ENCODE measurements at places on chromosomes 4 and X. TPM values are rescaled to one million over a fixed set of nuclear protein-coding genes. Genes with fewer than 3 reads are reported as not detected.

- H3K4me3 ChIP-seq = no peak overlapping the region
- H3K27me3 ChIP-seq = no peaks in the 10 kb centered on the region
- DNase-seq = no peak
- H3K4me1 ChIP-seq = peaks cover 5% of the 10 kb centered on the region
These were observed 152.3 kb downstream of the CBR4 start for GRCh38 chr4:168857546-168858314.

The NPY2R gene
- not detected for polyA plus RNA-seq

The TLR10 gene
- polyA plus RNA-seq = 162 TPM

GRCh38 chr4:13983189-13983790 lies 355.8 kb upstream of the BOD1L1 start:
- H3K4me3 ChIP-seq = no peak overlapping the region
- no peaks in the 10 kb centered on the region for H3K36me3 ChIP-seq
- peaks cover 9% of the 10 kb centered on the region for H3K27me3 ChIP-seq
- peaks cover 11% of the 10 kb centered on the region for H3K4me1 ChIP-seq
- no peak overlapping the region for H3K27ac ChIP-seq

The CCNB3 gene
- not detected for polyA plus RNA-seq

- H3K27me3 ChIP-seq = no peaks in the 10 kb centered on the region
- no peak overlapping the region for H3K27ac ChIP-seq
- H3K4me1 ChIP-seq = peaks cover 19% of the 10 kb centered on the region
- DNase-seq = no peak
- no peak overlapping the region for H3K4me3 ChIP-seq
These were observed 140.6 kb upstream of the BANK1 start for GRCh38 chr4:101649790-101650515.

- H3K4me1 ChIP-seq = peaks cover 11% of the 10 kb centered on the region
- no peak overlapping the region for H3K27ac ChIP-seq
- H3K27me3 ChIP-seq = peaks cover 4% of the 10 kb centered on the region
- H3K36me3 ChIP-seq = no peaks in the 10 kb centered on the region
These were observed 131.5 kb downstream of the HS3ST1 start for GRCh38 chr4:11297201-11297600.

The GBA3 gene
- polyA plus RNA-seq = 0.17 TPM

- no peak overlapping the region for H3K27ac ChIP-seq
- H3K27me3 ChIP-seq = no peaks in the 10 kb centered on the region
- no peak for DNase-seq
These were observed 278.0 kb upstream of the BOD1L1 start for GRCh38 chr4:13905543-13905942.

- H3K27me3 ChIP-seq = peaks cover 54% of the 10 kb centered on the region
- H3K27ac ChIP-seq = peak overlapping the region; percentile 23
- peak overlapping the region; percentile 87 for H3K4me3 ChIP-seq
- H3K4me1 ChIP-seq = peaks cover 8% of the 10 kb centered on the region
- no peaks in the 10 kb centered on the region for H3K36me3 ChIP-seq
These were observed 150.9 kb downstream of the SHROOM3 start for GRCh38 chr4:76585897-76586360.

DNA sequence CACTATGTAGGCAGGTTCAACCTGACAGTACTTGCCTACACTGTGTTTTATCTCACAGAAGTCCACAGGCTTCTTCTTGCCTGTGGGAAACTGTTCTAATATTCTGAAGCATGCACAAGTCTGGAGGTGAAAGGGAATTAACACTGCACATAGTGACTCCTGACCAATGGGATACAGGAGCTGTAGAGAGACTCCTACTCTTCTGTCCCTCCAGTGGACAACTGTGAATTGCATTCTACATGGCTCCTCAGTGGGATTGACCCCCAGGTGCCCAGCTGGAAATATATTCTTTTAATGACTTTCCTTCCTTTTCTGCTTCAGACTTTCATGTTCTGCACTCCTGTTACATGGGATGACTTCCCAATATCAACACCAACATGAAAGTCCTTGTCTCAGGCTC lies 8.2 kb upstream of the YIPF6 start:
- H3K27ac ChIP-seq = no peak overlapping the region
- H3K4me3 ChIP-seq = no peak overlapping the region
- peaks cover 11% of the 10 kb centered on the region for H3K27me3 ChIP-seq
- H3K36me3 ChIP-seq = no peaks in the 10 kb centered on the region
- DNase-seq = no peak
- H3K4me1 ChIP-seq = no peaks in the 10 kb centered on the region

DNA sequence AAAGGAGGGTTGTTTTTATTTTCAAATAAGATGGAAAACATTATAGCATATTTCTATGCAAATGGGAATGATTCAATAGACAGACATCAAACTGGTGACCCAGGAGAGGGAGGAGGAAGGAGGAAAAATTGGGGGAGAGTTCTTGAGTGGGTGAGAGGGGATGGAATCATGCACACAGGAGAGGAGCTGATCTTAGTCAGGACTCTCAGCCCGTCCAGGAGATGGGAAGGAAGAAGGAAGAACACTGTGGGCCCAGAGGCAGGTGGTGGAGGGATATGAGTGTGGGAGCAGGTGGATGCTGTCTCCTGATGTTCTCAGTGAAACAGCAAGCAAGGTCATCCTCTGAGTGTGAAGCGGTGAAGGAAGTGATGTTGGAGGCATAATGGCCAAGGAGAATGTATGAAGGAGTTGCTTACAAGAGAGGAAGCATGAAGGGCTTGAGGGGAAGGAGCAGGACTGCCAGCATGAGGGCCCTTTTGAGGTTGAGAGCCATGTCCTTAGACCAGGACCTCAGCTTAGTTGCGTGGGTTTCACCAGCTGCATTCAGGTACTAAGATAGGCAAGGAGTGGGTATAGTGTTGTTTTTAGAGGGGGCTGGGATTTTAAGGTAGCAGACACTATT lies 161.7 kb upstream of the NAP1L5 start:
- peaks cover 13% of the 10 kb centered on the region for H3K4me1 ChIP-seq
- DNase-seq = no peak
- H3K36me3 ChIP-seq = no peaks in the 10 kb centered on the region
- no peak overlapping the region for H3K4me3 ChIP-seq
- no peaks in the 10 kb centered on the region for H3K27me3 ChIP-seq

The GAGE13 gene
- polyA plus RNA-seq = not detected

The WNK3 gene
- 0.34 TPM for polyA plus RNA-seq

DNA sequence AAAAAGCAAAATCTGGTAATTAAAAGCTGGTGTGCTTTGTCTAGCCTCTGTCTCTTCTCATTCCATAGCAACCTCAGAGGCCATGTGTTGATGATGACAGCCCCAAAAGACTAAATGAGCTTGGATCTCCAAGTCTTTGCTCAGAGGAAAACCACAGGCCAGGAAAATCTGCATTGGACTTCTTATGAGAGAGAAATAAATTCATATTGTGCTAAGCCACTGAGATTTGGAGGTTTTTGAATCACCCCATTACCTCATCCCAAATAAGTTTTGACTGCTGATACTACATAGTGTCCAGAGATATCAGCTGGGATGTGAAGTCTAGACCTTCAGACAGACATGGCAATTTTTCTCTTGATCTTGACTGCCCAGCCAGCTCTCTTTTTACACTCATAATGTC lies 178.6 kb upstream of the DIPK2B start:
- H3K27me3 ChIP-seq = peaks cover 6% of the 10 kb centered on the region
- H3K27ac ChIP-seq = no peak overlapping the region
- H3K4me1 ChIP-seq = no peaks in the 10 kb centered on the region
- no peak for DNase-seq
- H3K4me3 ChIP-seq = no peak overlapping the region
- no peaks in the 10 kb centered on the region for H3K36me3 ChIP-seq

The SLC26A1 gene
- polyA plus RNA-seq = 0.22 TPM

DNA sequence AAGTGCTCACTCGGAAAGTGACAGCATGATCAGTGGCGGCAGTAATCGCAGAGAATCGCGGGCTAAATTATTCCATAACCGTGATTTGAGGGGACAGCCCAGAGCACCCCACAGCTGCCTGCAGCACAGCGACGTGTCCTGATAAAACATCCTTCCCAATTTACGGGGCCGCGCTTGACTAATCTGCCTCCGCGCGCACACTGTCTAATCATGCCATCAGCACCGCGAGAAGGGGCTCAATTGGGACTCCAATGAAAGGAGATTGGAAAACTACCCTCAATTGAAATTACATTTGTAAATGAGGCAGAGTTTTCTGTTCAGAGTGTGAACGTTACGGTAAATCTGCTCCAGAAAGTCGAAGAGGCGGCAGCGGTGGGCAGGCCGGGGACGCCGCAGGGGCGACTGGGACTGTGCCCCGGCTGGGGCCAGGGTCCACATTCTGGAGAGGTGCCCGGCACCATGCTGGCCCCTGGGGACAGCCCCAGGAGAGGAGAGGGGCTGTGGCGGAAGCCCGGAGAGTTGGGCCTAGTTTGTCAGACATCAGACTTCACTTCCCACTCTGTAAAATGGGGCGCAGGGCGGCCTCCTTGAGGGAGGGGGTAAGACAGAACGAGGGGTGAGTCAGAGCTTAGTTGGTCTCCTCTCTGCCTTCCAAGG lies 107.7 kb downstream of the FAM53A start:
- no peaks in the 10 kb centered on the region for H3K27me3 ChIP-seq
- peaks cover 6% of the 10 kb centered on the region for H3K4me1 ChIP-seq
- H3K36me3 ChIP-seq = no peaks in the 10 kb centered on the region
- H3K27ac ChIP-seq = no peak overlapping the region

DNA sequence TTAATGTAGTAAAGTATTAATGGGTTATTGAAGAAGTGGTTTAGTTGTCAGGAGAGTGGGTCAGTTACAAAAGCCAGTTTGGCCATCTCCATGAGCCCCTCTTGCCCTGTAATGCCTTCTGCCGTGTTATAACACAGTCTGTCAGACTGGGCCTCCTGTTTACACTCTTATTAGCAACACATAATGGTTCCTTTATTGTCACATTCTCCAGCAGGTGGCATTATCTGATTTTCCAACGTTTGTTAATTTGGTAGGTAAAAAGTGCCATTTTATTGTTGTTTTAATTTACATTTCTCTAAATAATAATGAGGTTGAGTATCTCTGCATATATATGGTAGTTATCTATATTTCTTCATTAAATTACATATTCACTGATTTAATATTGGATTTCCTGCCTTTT lies 560.8 kb downstream of the FGF13 start:
- DNase-seq = no peak
- no peak overlapping the region for H3K4me3 ChIP-seq
- no peaks in the 10 kb centered on the region for H3K36me3 ChIP-seq
- no peak overlapping the region for H3K27ac ChIP-seq

GRCh38 chr4:4227510-4228355 lies 1.0 kb upstream of the OTOP1 start:
- no peak overlapping the region for H3K4me3 ChIP-seq
- no peak overlapping the region for H3K27ac ChIP-seq
- H3K4me1 ChIP-seq = peaks cover 7% of the 10 kb centered on the region
- peaks cover 37% of the 10 kb centered on the region for H3K27me3 ChIP-seq
- peaks cover 28% of the 10 kb centered on the region for H3K36me3 ChIP-seq

DNA sequence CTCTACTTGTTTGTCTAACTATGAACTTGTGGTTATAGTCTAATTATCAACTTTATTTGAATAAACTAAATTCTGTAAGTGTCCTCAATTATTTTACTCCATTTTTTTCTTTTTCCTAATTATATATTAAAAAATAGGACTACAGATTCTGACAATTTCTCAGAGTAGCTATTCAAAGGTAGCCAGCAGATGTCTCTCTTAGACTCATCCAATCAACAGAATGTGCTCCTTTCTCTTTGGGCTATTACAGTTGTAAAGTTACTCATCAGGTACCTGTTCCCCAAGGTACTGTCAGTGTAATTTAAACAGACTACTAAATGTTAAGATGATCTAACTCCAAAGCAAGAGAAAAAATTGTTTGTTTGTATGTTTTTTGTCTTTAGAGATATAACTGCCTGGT lies 248.6 kb downstream of the PCDH18 start:
- no peaks in the 10 kb centered on the region for H3K4me1 ChIP-seq
- no peaks in the 10 kb centered on the region for H3K27me3 ChIP-seq
- no peak overlapping the region for H3K27ac ChIP-seq
- no peak for DNase-seq
- no peaks in the 10 kb centered on the region for H3K36me3 ChIP-seq

- no peak overlapping the region for H3K4me3 ChIP-seq
- no peaks in the 10 kb centered on the region for H3K4me1 ChIP-seq
- H3K36me3 ChIP-seq = peaks cover 20% of the 10 kb centered on the region
- no peaks in the 10 kb centered on the region for H3K27me3 ChIP-seq
- no peak overlapping the region for H3K27ac ChIP-seq
- DNase-seq = no peak
These were observed 214.0 kb upstream of the NHS start for GRCh38 chrX:17160975-17161374.

DNA sequence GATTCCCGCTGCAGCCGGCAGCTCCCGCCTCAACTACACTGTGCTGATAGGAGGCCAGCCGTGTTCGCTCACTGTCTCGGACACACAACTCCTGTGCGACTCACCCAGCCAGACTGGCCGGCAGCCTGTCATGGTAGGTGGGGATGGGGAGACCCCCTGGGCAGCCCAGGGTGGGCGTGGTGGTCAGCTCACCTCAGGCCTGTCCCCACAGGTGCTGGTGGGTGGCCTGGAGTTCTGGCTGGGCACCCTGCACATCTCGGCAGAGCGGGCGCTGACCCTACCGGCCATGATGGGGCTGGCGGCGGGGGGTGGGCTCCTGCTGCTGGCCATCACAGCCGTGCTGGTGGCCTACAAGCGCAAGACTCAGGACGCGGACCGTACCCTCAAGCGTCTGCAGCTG lies 9.5 kb downstream of the PLXNA3 start:
- H3K27ac ChIP-seq = no peak overlapping the region
- no peaks in the 10 kb centered on the region for H3K36me3 ChIP-seq
- no peaks in the 10 kb centered on the region for H3K4me1 ChIP-seq
- DNase-seq = no peak

The TIMM17B gene
- 80.5 TPM for polyA plus RNA-seq

DNA sequence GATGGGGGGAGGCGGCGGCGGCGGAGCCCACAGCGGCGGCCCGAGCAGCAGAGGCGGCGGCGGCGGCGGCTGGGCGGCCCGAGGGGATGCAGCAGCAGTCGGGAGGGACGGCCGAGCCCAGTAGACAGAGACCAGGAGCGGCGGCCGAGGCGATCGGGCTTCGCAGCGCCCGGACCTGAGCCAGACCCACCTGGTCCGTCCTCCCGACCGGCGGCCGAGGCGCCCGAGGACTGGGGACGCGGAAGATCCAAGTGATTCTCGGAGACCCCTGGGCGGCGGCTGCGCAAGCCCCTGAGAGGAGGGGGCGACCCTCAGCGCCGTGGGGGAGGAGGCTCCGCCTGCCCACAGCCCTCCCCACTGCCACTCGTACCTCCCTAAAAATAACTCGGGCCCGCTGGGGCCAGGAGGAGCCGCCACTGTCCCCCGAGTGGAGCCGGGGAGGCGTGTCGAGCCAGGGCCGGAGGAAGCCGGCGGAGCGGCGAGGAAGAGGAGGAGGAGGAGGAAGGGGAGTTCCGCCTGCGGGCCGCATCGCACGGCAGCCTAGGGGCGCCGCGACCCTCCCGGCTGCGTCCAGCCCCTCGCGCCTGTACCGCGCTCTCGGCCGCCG lies 608 bp downstream of the RAPGEF2 start:
- no peaks in the 10 kb centered on the region for H3K36me3 ChIP-seq
- H3K27me3 ChIP-seq = no peaks in the 10 kb centered on the region
- peaks cover 38% of the 10 kb centered on the region for H3K4me1 ChIP-seq
- peak overlapping the region; percentile 84 for H3K4me3 ChIP-seq

DNA sequence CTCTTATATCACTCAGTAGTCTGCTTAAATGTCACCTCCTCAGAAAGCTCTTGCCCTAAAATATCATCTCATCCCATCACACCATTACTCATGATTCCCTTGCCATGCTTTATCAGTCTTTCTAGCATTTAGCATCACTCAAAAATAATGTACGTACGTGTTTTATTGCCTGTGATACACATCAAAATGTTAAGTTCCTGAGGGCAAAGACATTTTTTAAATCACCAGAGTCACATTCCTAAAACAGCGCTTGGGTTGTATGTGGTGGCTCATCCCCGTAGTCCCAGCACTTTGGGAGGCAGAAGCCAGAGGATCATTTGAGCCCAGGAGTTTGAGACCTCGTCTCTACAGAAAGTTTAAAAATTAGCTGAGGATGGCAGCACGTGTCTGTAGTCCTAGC lies 21.3 kb upstream of the PDLIM5 start:
- H3K27ac ChIP-seq = no peak overlapping the region
- no peaks in the 10 kb centered on the region for H3K4me1 ChIP-seq
- DNase-seq = no peak
- H3K36me3 ChIP-seq = no peaks in the 10 kb centered on the region
- H3K4me3 ChIP-seq = no peak overlapping the region
